DMS53 (cell line): ENCODE measurements at places on chromosomes 5 and 9.

- DNase-seq: no peak
Measured at GRCh38 chr9:75002422-75003023, 25.6 kb downstream of the CARNMT1 start.

DNA sequence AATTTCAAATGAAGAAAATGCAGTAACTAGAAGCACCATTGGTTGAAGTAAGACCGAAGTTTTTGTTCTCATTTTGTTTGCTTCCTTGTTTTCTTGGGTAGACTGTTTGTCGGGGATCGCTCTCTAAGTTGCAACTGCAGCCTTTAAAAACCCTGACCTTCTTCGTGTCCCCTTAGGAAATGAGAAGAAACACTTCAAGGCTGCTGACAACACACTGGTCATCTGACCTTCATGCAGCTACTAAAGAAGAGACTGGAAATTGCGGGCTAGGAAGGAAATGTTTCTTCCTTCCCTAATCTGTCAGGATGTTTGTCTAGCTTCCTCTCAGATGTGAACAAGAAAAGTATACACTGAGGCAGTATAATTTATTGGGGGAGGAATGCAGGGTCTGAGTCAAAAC lies 50.7 kb upstream of the CHSY3 start:
- DNase-seq: no peak

DNA sequence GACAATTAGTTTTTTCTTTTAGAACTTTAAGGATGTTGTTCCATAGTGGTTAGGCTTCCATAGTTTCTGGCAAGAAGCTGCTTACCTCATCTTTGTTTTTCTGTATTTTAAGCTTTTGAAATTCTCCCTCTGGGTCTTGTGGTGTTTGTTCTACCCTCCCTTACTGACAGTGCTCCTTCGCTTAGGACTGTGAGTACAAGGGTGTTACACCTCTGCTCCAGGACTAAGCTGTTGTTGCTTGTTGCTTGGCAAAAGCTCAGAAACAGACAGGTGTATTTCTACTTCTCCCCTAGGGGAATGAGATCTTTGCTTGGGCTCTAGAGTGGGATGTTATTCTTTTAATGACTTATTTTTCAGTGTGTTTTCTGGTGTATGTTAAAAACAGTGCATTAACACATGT lies 225.2 kb downstream of the WDR70 start:
- DNase-seq: peak; percentile 2

GRCh38 chr5:119332208-119332607 lies 23.6 kb upstream of the TNFAIP8 start:
- DNase-seq: no peak

GRCh38 chr5:135342551-135342875 lies 56.5 kb downstream of the MACROH2A1 start:
- no peak for DNase-seq

- DNase-seq: peak; percentile 91
Measured at GRCh38 chr5:106875591-106876297, 795.0 kb downstream of the EFNA5 start.

DNA sequence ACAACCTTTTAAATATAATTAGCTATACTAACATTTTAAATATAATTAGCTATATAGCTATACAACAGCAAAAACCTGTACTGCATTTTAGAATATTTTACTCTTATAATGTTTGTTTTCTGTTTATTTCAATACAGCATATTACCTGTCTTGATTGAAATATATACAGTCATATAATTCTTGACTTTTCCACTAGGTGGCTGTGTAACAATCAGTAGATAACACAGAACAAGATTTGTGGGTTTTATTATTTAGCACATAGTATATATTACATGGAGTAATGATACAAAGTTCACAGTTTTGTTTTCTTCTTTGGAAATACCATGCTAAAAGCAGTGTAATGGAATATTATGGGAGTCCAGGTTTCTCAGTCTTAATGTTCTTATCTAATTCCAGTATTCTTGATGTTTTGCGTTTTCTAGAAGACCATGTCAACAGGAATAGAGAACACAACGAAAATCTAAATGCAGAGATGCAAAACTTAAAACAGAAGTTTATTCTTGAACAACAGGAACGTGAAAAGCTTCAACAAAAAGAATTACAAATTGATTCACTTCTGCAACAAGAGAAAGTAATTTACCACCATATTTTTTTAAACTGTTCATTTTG lies 13.3 kb downstream of the HMMR start:
- DNase-seq: peak; percentile 46

DNA sequence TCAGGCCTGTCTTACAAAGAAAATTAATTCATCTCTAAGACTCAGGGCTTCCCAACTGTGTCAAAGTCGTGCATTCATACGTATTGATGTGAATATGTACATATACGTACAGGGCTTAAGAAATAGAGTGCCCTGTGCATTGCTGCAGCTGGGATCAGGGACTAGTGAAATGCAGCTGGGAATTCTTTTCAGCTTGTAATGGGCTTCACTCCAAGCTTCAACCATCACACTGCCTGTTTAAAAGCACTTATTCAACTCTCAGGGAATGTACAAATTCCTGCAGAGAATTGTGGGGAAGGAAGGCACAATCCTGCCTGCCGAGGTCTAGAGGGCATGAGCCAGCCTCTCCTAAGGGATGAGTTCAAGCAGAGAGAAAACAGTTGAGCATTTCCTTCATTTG lies 59.6 kb upstream of the MAN2A1 start:
- no peak for DNase-seq

- DNase-seq: no peak
Measured at GRCh38 chr5:132408456-132408855, 38.9 kb downstream of the SLC22A5 start.

GRCh38 chr5:146039420-146039819 lies 66.0 kb downstream of the PLAC8L1 start:
- DNase-seq: no peak

DNA sequence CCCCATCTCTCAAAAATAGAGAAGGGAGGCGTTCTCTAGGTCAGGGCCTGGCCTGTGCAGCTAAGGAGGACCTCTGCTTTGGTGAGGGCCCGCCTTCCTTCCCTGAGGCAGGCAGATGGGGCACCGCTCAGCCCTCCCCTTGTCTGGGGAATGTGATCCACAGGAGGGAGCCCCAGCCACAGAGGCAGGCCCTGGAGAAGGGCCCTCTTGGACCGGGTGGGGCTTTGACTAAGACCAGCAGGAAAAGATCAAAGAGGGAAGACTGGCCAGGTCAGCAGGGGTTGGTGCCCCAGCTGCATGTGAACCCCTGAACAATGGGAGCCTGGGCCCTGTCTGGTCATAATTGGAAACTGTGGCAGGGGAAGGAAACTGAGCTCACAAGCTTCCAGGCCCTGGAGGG lies 21.9 kb downstream of the PTPA start:
- DNase-seq: no peak

DNA sequence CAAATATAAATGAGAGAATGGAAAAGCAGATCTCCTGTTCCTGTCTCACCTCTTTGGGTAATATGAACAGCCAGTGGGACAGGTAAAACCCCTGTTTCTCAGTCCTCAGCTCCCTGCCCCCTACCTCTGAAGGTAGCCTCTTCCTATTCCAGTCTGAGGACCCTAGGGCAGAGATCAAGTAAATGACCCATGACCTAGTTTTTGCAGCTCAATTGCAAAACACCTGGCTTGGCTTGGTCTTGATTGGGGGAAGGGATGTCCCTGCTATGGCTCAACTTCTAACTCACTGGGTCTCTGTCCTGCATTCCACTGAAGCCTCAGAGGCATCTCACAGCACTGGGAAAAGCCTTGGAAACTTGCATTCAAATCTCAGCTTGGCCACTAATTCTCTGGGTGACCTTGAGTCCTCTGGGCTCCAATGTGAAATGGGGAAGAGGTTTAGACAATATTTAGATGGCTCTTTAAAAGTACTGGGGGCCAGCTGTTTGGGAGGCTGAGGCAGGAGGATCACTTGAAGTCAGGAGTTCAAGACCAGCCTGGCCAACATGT lies 1.6 kb upstream of the GALT start:
- DNase-seq: no peak

GRCh38 chr5:159908591-159908940 lies 7.7 kb upstream of the ADRA1B start:
- DNase-seq: no peak

DNA sequence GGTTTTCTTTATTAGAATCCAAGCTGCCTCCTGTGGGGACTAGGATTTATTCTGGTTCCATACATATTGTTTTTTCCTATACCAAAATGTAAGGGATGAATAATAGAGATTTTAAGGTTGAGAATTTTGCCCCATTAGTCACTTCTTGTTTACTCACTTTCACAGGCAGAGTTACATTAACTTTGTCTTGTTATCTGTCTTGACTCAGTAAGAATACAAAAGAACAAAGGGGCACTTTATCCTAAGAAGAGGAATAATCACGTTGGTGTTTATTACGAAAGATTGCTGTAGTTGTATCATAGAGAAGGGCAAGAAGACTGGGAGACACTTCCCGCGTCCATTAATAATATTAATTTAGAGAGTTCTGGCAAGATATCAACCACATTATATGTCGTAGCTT lies 599.7 kb upstream of the FTMT start:
- no peak for DNase-seq

GRCh38 chr9:95820074-95820473 lies 55.4 kb upstream of the ERCC6L2 start:
- DNase-seq: no peak

DNA sequence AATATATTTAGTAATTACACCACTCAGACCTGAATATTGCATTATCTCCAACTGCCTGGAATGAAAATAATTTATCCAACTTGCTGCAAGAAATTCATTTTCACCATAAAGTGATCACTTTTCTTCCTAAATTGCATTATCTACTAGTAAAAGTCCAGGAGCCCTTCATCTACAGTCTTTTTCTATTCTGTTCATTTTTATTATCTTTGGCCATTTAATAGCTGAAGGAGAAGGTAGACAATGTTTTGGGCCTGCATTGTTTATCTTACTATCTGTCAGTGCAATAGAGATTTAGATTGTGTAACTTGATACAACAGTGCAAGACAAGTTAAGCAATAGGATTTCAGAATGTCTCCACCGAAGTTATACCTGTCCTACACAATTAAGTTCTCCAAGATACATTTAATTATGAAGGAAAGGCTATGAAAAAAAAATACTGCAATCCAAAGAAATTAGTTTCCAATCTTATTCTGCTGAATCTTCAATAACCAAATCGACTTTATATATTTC lies 1339.7 kb upstream of the CDH6 start:
- DNase-seq: peak; percentile 29

GRCh38 chr5:127027539-127027938 lies 2.8 kb downstream of the MARCHF3 start:
- DNase-seq: no peak

DNA sequence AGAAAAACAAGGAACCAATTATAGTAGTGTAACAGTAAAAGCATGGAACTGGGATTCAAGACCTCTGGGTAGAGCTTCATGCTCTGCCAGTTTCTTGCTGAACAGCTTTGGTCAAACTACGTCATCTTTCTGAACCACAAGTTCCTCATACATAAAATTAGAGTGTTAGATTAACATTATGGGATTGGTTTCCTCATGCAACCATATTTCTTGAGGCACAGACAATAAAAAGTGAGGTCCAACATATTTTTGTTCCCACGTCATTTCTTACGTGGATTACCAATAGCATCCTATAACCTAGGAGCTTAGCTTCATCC lies 354.8 kb downstream of the TMEM232 start:
- DNase-seq: no peak

- no peak for DNase-seq
Measured at GRCh38 chr5:109619606-109620005, 70.1 kb upstream of the MAN2A1 start.

DNA sequence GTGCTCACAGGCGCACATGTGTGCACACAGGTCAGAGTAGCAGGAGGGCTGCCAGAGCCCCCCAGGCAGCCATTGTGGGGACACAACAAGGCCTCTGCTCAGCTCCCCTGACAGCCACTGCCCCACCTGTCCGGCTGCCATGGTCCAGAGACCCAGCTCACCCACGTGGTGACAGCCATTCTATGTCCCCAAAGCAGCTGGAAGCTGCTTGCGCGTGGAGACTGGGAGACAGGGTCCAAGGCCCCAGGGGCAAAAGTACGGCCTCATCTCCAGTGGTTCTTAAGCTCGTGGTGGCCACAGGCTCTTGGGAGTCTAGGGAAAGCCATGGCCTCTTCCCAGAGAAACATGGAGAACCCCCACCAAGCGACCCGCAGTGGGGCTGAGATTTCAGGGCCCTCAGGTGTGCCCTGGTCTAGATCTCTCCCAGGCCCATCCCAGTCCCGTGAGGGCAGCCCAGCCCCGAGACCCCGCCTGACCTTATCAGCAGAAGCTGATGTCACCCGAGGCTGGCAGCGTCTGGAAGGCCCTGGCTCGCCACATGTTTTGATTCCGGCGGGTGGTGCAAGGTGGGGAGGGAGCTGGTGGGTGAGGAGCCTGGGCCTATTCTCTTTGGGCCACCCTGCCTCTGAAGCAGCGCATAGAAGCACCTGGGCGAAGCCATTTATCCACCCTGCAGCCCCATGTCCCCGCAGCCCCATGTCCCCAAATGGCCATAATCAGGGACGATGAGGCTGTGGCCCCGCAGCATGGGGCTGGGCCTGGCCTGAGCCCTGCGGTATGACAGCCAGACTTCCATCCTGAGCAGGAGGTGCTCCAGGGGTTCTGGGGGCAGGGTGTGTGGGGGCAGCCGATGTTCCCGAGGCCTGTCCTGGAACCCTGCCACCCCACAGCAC lies 31.7 kb downstream of the GLT6D1 start:
- DNase-seq: no peak

DNA sequence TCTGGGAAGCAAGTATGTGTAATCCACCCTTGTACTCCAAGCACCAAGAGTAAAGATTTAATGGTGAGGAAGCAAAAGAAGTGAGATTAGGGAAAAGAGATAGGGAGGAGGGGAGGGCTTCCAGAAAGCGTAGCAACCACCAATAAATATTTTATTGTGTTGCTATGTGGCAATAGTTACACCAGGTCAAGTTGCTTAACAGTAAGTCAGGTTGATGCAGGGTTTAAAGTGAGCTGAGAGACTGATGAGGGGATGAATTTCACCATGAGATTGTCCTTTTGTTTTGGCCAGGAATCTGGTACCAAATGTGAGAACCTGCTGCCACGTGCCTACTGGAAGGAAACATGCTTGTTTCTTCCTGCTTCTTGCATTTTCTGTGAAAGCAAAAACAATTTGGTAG lies 62.7 kb downstream of the PCSK5 start:
- DNase-seq: no peak

- no peak for DNase-seq
Measured at GRCh38 chr5:64292611-64293215, 127.1 kb downstream of the RNF180 start.

GRCh38 chr5:113057557-113057984 lies 81.0 kb downstream of the DCP2 start:
- peak; percentile 39 for DNase-seq

- DNase-seq: peak; percentile 53
Measured at GRCh38 chr9:111691672-111692329, 30.4 kb downstream of the GNG10 start.

DNA sequence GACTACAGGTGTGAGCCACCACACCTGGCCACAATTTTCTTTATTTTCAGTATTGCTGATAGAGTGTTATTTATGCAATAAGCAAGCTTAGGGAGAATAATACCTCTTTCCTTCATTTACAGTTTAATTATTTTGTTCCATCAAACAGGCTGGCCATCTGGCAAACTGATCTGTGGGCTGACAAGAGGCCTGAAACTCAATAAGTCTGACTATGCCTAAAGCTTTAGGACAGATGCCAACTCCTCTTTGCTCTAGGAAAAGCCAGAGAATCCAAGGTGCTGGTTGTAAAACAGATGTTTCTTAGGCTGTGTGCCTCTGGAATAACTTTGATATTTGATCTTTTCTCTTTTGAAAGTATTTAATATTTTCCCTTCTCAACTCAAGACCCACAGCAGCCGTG lies 98.4 kb downstream of the TARS1 start:
- no peak for DNase-seq

- DNase-seq: no peak
Measured at GRCh38 chr9:14006386-14007187, 307.4 kb downstream of the NFIB start.

- DNase-seq: peak; percentile 66
Measured at GRCh38 chr5:174849426-174849825, 125.0 kb downstream of the MSX2 start.
